ENCODE measurements at places on chromosomes 16 and 17.
A peak's percentile ranks its signal among the peaks of the same experiment; 100 is the strongest.

- no peak for DNase-seq
Measured at GRCh38 chr16:85952811-85953210, 53.8 kb downstream of the IRF8 start.

DNA sequence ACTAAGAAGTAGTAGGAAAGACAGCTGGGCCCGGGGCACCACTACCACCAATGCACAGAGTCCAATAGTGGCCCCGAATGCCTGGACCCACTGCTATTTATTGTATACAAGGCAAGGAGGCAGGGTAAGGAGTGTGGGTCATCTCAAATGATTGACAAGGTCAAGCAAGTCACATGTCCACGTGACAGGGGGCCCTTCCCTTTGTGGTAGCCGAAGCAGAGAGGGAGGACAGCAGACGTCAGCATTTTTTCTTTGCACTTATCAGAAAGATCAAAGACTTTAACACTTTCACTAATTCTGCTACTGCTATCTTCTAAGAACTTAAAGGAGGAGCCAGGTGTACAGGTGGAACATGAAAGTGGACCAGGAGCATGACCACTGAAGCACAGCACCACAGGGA is 6.5 kb downstream of the VPS53 start:
- no peak for DNase-seq

DNA sequence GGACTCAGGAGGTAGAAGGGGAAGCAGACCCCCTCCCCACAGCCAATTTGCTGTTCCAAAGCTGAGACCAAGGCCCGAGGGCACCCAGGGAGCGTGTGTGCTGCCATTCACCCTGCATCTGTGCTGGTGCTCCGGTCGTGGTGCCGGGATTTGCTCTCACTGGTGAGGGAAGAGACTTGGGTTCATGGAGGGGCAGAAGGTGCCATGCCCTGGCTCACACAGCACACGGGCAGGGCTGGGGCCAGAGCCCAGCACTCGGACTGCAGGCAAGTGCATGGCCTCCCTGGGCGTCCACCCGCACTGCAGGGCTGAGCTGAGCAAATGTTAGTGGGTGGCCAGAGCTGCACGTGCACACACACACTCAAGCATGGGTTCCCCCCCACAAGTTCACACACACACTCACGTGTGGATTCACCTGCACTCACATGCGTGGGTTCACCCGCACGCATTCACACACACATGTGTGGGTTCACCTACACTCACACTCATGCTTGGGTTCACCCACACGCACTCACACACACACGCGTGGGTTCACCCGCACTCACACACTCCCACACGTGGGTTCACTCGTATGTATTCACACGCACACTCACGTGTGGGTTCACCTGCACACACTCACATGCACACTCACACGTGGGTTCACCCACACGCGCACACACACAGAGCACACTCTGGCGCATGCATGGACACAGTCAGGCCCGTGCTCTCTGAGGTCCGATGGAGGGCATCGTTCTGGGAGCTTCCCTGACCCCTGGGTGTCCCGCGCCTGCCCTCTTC is 57.0 kb upstream of the CBFA2T3 start:
- DNase-seq, result no peak

DNA sequence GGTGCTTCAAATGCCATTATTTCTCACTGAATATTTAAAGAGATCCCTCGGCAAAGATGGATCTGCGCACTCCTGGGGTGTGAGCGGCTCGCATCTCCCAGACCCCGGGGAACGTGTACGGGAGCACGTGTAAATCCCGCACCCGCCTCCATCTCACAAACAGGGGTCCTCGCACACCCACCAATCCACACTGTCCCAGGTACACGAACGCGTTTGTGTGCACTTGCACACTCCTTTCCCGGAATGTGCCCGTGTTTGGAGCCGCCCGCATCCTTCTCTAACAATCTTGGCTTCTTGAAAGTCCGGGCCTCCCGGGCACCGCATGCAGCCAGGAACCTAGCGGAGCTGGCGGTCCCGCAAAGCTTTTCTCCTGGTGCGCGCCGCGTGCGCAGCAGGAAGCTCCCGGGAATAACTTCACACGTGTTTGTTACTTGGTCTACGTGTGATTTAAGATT is 2.5 kb upstream of the SALL1 start:
- DNase-seq, result no peak

GRCh38 chr16:70746708-70747424 is 54.1 kb downstream of the VAC14 start:
- no peak for DNase-seq

DNA sequence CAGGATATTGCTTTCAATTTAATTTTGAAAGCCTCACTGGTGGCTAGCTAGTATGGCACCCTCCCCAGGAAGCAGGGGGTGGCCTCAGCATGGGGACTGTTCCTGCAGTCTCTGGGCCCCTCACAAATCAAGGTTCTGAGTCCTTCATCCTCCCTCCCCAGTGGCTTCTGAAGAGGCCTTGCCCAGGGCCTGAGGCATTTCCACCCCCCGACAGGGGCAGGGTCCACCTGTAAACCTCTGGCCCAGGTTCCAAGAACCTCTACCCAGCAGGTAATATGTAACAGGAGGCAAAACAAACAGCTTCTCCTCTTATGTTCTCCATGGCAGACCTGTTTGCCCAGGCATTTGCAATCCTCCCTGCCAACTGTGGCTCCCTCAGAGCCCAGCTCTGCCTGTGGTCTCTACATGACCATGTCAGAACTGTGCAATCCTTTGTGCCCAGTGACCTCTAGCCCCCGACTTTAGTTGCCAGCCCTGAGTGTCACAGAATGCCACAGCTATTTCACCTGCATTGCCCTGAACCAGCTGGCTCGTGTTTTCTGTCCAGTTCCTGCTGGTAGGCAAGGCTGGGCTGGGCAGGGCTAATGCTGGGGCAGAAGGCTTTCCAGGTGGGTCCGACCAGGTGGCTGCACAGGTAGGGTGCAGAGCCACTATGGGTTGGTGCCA is 14.3 kb downstream of the ACSF2 start:
- no peak for DNase-seq

- no peak for DNase-seq
Measured at GRCh38 chr17:33013596-33014375, 22.1 kb downstream of the SPACA3 start.

DNA sequence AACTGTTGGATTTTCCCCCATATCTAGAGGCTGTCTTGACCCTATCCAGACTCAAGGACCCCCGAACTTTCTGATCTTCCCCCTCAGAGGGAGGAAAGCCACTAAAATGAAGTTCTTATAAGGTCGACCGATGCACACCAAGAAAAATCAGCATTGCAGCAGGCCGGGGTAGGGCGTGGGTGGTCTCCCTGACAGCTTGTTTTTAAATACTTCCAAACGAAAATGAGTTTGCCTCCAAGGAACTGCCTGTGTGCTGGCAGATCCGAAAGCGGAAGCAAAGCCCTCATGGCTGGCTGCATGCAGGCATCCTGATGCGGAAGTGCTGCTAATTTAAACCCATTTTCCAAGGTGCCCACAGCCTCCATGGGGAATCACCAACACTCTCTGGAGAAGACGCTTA is 374.3 kb upstream of the XYLT1 start:
- no peak for DNase-seq

GRCh38 chr16:21645261-21645721 is 7.1 kb downstream of the IGSF6 start:
- DNase-seq, result no peak

GRCh38 chr16:61575617-61576016 is 460.6 kb downstream of the CDH8 start:
- no peak for DNase-seq

DNA sequence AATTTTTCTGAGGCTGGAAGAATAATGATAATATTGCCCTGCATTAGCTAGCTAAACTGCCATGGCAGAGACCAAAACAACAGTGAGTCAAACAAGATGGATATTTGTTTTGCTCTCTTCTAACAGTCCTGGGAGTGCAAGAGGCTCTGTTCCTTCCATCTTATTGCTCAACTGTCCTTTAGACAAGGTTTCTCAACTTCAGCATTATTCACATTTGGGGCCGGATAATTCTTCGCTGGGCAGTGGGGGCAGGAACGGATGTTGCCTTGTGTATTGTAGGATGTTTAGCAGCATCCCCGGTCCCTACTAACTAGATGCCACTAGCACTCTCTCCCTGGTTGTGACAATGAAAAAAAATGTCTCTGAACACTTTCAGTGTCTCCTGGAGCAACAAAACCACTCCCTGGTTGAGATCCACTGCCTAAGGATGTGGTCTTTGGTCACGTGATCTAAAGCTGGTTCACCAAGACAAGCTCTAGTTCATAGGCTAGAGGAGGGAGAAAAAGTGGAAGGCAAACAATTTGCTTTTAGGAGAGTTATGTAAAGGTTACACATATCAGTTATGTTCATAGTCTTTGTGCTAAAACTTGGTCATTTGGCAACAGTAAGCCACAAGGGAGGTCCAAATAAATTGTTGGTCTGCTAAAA is 144.4 kb downstream of the PCTP start:
- no peak for DNase-seq

- no peak for DNase-seq
Measured at GRCh38 chr17:6589266-6589946, 33.1 kb upstream of the PITPNM3 start.

GRCh38 chr17:75530837-75531720 is 5.6 kb downstream of the LLGL2 start:
- no peak for DNase-seq

- DNase-seq, result no peak
Measured at GRCh38 chr16:67027046-67027445, 1.9 kb upstream of the CBFB start.

DNA sequence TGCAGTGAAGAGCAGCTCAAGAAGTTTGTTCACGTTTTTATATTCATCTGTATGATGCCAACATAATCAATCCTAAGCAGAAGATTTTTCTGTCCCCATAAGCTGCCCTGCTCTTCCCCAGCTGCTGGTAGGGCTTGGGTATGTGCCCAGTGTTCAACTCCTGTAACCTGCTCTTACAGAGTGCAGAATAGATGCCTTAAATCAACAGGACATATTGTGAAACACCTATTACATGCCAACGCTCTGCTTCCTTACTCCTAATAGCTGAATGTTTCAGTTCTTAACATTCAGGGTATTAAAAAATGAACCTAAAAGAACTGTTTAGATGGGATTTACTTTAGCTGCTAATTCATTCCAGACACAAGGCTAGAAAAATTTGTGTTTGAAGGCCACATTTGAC is 190.9 kb downstream of the HS3ST3A1 start:
- DNase-seq, result no peak

GRCh38 chr17:37570527-37571093 is 38.6 kb downstream of the SYNRG start:
- DNase-seq, result no peak

DNA sequence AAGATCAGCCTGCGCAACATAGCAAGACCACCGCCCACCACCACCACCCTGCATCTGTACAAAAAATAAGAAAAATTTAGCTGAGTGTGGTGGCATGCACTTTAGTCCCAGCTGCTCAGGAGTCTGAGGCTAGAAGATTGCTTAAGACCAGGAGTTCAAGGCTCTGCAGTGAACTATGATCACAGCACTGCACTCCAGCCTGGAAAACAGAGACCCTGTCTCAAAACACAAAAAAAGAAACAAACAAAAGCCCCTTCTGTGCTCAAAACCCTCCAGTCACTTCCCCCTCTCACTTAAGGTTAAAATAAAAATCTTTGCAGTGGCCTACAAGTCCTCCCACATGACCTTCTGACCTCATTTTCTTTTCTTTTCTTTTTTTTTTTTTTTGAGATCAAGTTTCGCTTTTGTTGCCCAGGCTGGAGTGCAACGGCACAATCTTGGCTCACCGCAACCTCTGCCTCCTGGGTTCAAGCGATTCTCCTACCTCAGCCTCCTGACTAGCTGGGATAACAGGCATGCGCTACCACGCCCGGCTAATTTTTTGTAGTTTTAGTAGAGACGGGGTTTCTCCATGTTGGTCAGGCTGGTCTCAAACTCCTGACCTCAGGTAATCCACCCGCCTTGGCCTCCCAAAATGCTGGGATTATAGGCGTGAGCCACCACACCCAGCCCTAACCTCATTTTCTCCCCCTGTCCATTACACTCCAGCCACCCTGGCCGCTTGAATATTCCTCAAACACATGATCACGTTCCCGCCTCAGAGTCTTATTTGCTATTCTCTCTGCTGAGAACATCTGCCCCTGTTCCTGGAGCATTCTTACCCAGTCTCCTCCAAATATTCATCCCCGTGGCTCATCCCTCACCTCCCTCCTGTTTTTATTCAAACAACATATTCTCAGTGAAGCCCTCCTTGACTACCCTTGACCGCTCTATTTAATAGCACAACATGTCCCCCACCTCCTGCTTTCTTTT is 126.6 kb upstream of the MED13 start:
- no peak for DNase-seq

DNA sequence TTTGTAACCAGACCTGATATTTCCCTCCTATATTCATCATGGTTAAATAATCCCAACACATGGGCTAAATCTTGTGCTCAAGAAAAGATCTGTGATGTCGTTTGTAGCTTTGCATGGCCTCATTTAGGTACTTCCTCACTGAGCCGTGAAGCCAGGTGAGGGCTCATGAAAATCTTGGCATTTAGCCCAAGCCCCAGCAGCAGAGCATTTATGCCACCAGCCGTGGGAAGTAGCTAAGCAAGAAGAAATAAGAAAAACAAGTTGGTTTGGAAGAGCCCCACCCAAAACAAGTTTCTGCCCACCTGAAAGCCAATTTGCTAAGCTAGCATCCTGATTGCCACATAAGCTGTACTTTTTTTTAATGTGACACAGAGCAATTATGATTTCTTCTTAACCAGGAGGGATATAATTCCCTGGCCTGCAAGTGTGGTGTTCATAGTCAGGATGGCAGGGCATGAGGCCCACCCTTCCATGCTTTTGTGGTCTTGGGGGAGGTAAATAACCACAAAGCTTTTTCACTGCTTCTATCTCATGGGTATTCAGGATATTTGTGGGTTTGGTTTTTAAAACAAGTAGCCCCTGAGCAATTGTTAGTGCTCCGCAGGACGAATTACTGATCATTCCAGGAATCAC is 10.5 kb downstream of the TMIGD1 start:
- no peak for DNase-seq

DNA sequence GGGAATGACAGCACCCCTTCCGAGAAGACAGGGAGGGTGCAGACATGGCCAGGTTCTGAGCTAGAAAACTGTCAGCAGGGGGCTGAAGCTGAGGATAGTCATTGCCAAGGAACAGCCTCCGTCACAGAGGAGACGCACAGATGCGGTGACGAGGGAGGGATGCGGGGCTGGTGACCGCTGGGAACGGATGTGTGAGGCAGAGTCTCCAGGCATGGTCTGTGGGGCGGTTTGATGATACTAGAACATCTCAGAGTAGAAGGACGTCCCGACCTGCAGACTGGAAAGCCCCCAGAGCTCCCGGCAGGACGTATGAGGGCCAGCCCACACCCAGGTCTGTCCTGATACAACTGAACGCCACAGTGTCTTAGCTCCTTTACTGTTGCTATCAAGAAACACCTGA is 1.8 kb upstream of the CSNK1D start:
- no peak for DNase-seq

GRCh38 chr16:11232852-11233726 is 22.9 kb downstream of the SOCS1 start:
- peak; percentile 62 for DNase-seq

GRCh38 chr17:46847204-46848191 is 3.9 kb upstream of the WNT9B start:
- DNase-seq, result no peak

Data from stimulated activated CD8-positive, alpha-beta memory T cell treated with anti-CD3 and anti-CD28 coated beads, Interleukin-12 subunit alpha, Interleukin-12 subunit beta, amount 100 ng/mL, for 1 hour (primary cell).